ENCODE measurements at places on chromosomes 11 and 22.

DNA sequence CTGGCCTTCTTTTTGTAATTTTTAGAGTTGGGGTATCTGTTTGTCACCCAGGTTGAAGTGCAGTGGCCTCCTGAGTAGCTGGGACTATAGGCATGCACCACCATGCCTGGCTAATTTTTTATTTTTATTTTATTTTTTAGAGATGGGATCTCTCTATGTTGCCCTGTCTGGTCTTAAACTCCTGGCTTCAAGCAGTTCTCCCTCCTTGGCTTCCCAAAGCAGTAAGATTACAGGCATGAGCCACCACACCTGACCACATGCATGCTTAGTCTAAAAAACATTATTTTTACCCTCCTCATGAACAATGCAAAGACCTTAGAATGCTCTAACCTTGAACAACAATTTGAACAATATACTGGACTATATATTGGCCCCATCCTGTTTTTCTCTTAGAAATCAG, 22.1 kb upstream of the PITPNB start:
- DNase-seq: no peak

DNA sequence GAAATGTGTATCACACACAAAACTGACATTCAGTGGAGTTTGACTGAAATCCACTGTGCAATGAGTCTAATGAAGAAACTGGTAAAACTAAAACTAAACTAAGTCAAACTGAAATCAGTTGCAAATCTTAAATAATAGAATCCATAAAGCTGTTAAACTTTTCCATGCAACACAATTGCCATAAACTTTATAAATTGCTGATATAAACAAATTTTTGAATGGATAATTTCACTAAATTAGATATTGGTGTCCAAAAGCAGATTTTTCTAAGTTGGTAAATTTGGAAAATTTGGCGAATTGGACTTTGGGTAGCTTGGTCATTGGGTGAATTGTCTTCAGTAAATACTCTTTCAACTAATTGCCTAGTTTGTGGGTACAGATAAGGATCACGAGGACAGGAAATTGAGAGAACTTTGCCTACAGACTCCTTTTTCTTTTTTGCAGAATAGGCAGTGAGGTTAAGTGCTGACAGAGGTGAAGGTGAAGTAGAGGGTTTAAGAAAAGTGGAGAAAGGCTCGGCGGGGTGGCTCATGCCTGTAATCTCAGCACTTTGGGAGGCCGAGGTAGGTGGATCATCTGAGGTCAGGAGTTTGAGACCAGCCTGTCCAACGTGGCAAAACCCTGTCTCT, 12.8 kb downstream of the MRPL17 start:
- no peak for DNase-seq

- DNase-seq: no peak
Measured at GRCh38 chr11:66150725-66151124, 80.7 kb downstream of the PACS1 start.

- no peak for DNase-seq
Measured at GRCh38 chr22:35995772-35996171, 32.9 kb downstream of the RBFOX2 start.

DNA sequence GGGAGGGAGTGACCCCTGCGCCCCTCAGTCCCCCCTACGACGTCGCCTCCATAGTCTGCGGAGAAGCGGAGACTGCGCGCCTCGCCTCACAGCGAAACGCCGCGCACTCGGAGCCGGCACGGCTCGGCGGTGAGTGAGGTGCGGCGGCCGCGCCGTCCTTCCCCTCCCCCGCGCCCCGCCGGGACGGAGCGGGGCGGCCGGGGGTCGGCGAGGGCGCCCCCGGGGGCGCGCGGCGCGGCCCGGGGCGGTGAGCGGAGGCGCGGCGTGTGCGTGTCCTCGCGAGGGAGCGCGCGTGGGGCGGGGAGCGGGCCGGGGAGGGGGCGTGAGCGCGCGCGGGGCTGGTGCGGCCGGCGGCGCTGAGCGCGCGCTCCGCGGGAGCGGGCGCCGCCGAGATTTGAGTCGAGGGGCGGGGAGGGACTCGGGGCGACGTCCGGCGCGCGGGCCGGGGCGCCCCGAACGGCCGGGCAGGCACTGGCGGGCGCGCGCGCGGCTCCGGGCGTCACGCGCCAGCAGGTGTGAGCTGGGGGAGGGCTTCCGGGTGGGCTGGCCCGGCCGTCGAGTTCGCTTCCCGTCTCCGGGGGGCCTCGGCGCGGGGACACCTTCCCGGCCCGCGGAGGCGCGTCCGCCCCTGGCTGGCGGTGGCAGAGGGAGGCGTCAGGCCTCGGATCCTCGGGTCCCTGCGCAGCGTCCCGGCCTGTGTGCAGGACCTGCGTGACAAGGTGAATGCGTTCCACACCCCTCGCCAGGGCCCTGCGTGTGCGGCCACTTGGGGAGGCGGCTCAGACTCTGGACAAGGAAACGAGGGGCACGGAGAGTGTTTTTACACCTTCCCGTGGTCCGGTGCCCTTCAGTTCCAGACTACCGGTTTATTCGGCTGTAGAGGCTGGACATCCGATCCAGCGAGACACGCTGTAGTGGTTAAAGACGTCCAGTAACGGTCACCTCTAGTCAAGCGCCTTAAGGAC, 50.4 kb downstream of the FAM83F start:
- peak; percentile 75 for DNase-seq

GRCh38 chr11:1943576-1943975, 3.6 kb upstream of the MRPL23 start:
- no peak for DNase-seq

DNA sequence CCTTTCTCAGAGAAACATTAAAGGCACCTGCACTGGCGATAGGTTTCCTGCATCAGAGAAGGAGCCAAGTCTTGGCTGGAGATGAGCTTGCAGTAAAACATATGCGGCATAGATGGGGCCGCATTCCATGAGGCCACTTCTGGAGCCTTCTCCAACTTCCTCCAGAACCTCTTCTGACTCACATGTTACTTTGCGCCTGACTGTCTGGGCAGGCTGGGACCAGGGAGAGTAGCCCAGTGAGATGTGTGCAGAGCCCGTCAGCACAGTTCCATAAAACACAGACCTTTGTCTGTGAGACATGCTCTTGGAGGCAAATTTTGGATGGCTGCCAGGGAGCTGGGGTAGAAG, 55.4 kb upstream of the BID start:
- no peak for DNase-seq

DNA sequence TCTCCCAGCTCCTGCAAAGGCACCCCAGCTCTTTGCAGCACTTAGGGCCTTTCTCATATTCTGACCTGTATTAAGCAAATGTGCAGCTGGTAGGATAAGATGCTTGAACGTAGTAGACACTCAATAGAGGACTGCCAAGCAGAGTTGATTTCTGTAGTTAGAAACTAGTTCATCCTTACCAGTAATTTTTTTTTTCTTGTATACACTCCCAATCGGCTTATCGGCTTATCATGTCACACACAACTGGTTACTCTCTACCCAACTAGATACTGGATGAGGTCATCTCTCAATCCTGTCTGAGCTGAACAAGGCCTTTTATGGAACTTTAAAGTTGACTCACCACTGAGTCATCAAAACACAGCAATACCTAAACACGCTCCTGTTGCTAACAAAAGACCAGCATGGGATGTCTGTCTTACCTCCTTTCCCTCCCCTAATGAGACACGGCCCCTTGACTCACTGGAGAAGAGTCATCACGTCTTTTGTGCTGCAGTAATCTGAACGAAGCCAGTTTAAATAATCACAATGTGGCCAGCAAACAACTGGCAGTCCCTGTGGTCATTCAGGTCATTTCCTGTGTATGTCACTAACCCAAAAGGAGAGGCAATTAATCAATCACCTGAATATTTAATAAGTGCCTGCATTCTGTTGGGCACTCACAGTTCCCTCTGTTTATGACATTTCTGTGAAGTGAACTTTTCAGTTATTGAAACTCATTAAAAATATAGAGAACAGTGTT, 7.5 kb upstream of the WEE1 start:
- DNase-seq: peak; percentile 51

DNA sequence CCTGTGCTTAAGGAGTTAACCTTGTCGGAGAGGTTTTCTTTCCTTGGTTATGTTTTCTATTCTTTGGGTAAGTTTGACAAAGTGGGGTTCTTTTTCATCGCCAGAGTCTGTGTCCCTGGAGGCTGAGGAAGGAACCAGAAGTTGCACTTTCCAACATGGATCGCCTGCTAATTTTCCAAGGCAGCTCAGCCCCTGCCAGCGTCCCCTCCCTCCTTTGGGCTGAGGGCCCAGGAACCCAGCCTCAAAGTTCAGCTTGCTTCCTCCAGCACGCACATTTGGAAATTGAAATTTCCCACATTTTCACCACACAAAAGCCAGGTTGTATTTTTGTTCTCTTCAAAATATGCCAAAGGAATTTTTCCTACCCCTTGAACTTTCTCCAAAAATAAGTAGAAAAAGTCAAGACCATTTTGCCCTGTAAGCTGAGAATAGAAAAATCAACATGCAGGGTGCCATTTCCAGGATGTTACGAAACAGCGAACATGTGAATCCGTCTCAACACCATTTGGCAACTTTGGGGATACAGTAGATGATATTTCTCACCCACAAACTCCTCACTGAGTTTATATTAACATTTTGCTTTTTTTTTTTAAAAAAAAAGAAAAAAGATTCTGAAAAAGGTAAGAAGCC, 343.5 kb downstream of the TENM4 start:
- no peak for DNase-seq

Data from activated CD4-positive, alpha-beta T cell treated with anti-CD3 and anti-CD28 coated beads for 4 hours (primary cell).